ENCODE measurements at places on chromosomes 6 and 20.

DNA sequence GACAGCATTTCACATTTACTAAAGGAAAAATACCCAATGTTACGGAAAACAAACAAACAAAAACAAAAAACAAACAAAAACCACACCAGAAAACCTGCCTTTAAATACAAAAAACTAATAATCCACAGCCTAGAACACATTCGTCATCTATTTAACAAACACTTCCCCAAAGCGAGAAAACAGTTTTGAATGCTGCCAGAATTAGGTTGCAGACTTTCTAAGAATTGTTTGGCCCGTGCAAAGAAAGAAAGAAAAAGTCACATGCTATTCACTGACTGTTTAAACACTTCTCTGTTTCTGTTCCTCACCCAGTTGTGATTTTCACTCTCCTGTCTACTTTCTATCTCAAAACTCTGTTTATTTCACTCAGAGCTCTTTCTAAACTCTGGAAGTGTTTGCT is 52.5 kb downstream of the BCAS1 start:
- DNase-seq: no peak

DNA sequence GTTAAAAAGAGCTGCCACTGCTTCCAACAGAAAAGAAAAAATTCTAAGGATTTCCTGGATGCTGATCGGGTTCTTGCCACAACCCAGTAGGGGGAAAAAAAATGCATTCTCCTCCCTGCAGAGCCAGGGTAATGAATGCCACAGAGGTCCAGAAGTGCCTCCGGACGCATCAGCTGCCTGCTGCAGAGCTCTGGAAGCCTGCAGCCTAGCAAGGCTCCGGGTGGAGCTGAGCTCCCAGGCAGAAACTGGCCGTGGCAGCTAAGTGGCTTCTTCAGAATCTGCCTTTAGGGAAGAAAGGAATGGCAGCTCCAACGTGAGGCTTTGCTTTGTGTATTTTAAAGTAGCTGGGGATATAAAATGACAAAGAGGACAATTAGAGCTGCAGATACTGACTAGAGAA is 155.0 kb downstream of the CFAP61 start:
- no peak for DNase-seq

GRCh38 chr20:50286609-50287008 is 96.0 kb downstream of the CEBPB start:
- no peak for DNase-seq

- DNase-seq: no peak
Measured at GRCh38 chr6:43695215-43695966, 7.8 kb upstream of the MRPS18A start.

- no peak for DNase-seq
Measured at GRCh38 chr6:167030222-167031072, 31.2 kb downstream of the CEP43 start.

GRCh38 chr20:1879369-1879768 is 15.8 kb upstream of the SIRPA start:
- no peak for DNase-seq

DNA sequence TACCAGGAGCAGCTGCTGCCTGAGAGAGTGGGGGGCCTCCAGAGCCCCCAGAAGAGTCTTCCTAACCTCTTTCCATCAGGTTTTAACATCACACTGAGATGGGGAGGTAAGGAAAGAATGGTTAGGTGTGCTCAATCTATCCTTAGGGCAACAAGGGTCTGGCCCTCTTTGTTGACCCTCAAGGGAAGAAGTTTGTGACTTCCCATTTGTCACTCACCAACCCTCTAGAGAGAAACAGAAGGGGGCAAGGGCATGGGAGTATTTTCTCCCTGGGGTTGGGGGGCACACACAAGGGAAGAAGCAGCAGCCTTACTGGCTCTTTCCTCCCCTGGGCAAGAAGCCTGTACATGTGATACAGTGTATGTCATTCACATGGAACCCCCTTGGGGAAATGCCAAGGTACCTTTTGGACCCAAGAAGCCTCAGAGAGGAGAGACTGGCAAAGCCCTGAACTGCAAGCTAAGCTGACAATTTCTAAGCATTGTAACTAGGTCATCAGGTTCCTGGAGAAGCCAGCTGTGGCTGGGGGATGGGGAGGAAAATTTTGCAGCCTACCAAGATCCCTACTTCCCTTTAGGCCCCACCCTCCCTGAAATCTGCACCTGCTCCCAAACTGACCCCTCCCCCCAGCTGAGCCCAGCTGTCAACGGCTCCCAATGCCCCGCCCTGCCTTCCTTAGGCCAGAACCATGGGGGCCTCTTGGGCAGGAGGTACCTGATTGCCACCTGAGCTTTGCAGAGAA is 14.5 kb downstream of the BCL2L1 start:
- DNase-seq: no peak

GRCh38 chr6:15269011-15269410 is 23.1 kb downstream of the JARID2 start:
- DNase-seq: no peak

DNA sequence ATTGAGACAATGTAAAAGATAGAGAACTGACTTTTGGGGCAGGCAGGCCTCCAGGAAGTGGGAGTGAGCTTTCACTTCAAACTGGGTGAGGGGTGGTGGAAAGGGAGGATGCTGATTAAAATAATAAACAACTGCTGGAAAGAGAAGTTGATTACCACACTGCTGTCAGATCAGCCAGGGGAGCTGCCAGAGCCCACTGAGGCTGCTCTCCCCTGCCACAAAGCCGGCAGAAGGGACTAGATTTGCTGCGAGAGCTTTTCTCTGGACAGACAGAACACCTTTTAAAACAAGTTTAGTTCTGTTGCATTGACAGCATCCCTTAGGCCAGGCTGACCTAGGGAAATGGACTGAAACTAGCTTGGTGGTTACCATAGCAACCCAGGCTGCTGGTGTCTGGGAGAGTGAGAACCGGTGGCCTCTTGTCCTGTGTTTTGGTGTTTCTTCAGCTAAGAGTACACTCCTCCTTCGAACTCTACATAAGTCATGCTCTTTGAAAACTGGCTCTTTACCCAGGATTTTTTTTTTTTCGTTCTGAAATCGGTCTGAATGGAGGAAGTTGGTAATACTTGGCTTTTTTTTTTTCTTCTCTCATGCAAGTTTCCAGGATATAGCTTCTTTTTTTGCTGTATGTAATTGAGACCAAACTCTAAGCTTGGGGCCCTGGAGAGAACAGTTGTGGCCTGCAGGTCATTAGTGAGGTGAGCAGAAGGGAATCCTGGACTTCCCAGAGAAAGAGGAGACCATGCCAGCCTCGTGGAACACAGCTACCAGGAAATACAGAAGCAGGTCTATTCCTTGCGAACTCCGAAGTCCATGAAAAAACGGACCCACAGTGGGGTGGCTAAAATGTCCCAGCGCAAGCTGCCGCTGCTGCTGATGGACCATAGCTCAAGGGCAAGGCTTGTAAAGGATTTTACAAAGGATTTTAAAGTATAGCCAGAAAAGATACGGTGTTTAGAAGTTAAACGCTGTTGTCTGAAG is 374.4 kb downstream of the UTRN start:
- DNase-seq: no peak

DNA sequence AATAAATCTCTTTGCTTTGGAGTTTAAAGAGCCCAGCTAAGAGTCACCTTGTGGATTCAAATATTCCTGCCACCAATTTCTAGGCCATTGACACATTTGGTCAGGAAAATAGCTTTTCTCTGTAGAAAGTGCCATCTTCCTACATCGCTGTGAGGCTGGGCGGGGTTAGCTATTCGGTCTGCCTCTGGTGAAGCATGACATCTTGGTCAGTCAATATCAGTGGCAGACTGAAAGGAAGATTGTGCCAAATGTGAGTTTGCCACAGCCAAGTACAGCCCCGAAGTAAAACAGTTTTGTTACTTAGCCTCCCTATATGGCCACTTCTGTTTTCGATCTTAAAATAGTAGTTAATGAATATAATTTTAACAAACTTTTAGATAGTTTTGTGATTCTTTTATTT is 65.5 kb upstream of the FABP7 start:
- DNase-seq: no peak

DNA sequence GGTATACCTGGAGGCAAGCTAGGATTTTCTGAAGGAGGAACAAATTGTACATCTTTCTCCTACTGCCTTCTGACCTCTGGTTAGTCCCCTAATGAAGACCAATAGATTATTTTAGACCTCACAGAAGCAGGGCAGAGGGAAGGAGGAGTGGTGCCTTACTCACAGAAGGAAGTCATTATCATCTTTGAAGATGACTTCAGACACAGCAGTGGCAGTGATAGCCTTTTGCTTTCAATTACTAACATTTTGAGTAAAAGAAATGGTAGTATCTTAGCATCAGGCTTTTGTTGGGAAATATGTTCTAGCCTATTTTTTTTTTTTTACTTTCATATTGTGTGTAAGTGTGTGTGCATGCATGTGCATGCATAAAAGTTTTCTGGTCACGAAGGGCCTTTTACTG is 164.2 kb upstream of the PLN start:
- DNase-seq: no peak

DNA sequence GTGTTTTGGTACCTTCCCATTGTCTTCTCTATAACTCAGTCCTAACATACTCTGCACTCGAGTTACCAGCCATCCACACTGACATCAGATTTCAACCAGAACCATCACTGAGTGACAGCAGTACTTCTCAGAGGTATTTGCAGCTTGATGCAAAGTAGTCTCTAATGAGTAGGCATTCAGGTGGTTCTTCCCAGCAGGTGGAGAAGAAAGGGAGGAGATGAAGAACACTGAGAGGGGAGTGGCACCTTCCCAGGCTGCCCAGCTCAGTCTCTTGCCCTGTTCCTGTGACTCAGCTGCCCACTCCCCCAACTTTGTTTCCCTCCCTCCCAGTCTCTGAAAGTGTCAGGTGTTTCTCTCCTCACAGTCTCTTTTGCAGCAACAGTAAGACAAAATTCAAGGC is 38.7 kb upstream of the SMIM28 start:
- DNase-seq: no peak

DNA sequence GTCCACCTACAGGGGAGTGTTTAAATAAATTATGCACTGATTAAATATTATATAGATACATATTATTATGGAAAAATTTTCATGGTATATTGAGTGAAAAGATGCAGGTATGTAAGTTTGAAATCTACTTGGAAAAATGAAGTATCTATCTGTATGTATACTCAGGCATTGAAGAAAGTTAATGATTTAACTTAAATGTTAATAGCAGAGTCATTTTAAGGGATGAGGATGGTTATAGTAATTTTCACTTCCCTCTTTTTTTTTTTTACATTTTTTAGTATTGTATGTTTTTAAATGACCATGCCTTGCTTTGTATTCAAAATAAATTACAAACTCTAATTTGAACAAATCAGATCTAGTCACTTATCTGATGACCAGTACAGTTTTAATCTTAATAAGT is 43.2 kb upstream of the NOTCH4 start:
- no peak for DNase-seq

DNA sequence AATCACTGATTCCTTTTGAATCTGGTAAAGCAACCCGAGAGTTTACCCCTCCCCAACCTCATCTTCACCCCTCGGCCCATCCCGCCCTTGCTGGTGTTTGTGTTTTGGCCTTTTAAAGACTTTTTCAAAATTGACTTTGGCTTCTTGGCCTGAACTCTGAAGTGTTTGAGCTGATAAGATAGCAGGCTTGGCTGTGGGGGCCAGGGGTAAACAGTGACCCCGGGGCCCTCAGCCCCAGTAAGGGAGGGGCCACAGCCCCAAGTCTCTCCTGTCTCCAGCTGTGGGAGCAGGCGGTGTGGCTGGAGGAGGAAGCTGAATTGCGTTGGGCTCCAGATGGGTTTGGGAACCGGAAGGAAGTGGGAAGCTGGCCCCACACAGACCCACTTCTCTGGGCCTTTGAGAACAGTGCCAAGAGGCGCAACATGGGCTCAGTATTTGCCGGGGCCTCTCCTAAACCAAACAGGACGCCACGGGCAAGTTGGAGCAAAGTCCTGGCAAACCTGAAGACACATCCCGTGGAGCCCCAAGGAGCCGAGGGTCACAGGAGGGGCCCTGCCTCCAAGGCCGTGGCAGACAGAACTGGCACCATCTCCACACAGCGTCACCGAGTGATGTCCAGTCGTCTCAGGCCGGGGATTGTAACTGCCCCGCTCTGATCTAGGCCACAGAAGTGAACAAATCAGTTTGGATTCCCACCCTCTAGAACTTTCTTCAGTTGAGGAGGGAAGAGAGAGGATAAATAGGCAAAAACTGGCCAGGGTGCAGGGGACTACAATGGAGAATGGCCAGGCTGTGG is 54.3 kb upstream of the PTPN1 start:
- no peak for DNase-seq

All from activated T-cell treated with anti-CD3 and anti-CD28 coated beads for 48 hours (primary cell).